ENCODE measurements at places on chromosomes 3 and 15.

GRCh38 chr3:48026098-48026497 lies 9.9 kb upstream of the MAP4 start:
- no peaks in the 10 kb centered on the region for H3K4me1 ChIP-seq
- no peak overlapping the region for H3K4me3 ChIP-seq
- no peak overlapping the region for H3K27ac ChIP-seq
- DNase-seq = no peak

- no peak overlapping the region for H3K4me3 ChIP-seq
- no peaks in the 10 kb centered on the region for H3K36me3 ChIP-seq
- H3K27me3 ChIP-seq = no peaks in the 10 kb centered on the region
- no peak for DNase-seq
Observed at GRCh38 chr3:153967260-153967659, 153.9 kb upstream of the ARHGEF26 start.

GRCh38 chr3:37607604-37608003 lies 254.1 kb upstream of the CTDSPL start:
- no peaks in the 10 kb centered on the region for H3K4me1 ChIP-seq
- no peak for DNase-seq
- H3K4me3 ChIP-seq = no peak overlapping the region
- H3K36me3 ChIP-seq = no peaks in the 10 kb centered on the region
- H3K27ac ChIP-seq = no peak overlapping the region
- H3K27me3 ChIP-seq = no peaks in the 10 kb centered on the region

GRCh38 chr3:81741216-81741615 lies 20.2 kb downstream of the GBE1 start:
- no peak overlapping the region for H3K4me3 ChIP-seq
- no peak for DNase-seq
- no peaks in the 10 kb centered on the region for H3K36me3 ChIP-seq
- no peak overlapping the region for H3K27ac ChIP-seq
- no peaks in the 10 kb centered on the region for H3K4me1 ChIP-seq

- H3K27ac ChIP-seq = no peak overlapping the region
- no peak for DNase-seq
- H3K36me3 ChIP-seq = no peaks in the 10 kb centered on the region
Observed at GRCh38 chr3:147015334-147015733, 391.0 kb downstream of the ZIC4 start.

- no peaks in the 10 kb centered on the region for H3K27me3 ChIP-seq
- H3K4me3 ChIP-seq = no peak overlapping the region
- DNase-seq = no peak
Observed at GRCh38 chr15:81315452-81316175, 8.3 kb downstream of the STARD5 start.

- peaks cover 51% of the 10 kb centered on the region for H3K36me3 ChIP-seq
- peak; percentile 84 for DNase-seq
- H3K4me3 ChIP-seq = peak overlapping the region; percentile 72
Observed at GRCh38 chr3:184568924-184569829, 7.6 kb downstream of the EPHB3 start.

GRCh38 chr3:195154111-195154791 lies 116.7 kb downstream of the XXYLT1 start:
- H3K4me3 ChIP-seq = no peak overlapping the region
- no peak overlapping the region for H3K27ac ChIP-seq
- no peaks in the 10 kb centered on the region for H3K27me3 ChIP-seq
- H3K36me3 ChIP-seq = peaks cover 14% of the 10 kb centered on the region

- peaks cover 41% of the 10 kb centered on the region for H3K36me3 ChIP-seq
- no peak for DNase-seq
- no peak overlapping the region for H3K27ac ChIP-seq
Observed at GRCh38 chr3:190041333-190042041, 79.2 kb downstream of the P3H2 start.

- no peaks in the 10 kb centered on the region for H3K36me3 ChIP-seq
- H3K27me3 ChIP-seq = no peaks in the 10 kb centered on the region
- H3K27ac ChIP-seq = no peak overlapping the region
- no peaks in the 10 kb centered on the region for H3K4me1 ChIP-seq
Observed at GRCh38 chr15:39797407-39797806, 14.8 kb upstream of the FSIP1 start.

Data from endodermal cell (in vitro differentiated cells).